Mesangial cell (primary cell): ENCODE measurements at places on chromosomes 5 and 9. TPM values are rescaled to one million over a fixed set of nuclear protein-coding genes. Genes with fewer than 3 reads are reported as not detected.

DMRTA1 gene
- total RNA-seq, result 1.3 and 1.9 TPM in 2 replicates

CBY3 gene
- total RNA-seq, result 0.81 TPM in 1 of 2 replicates, not detected in the other

HAPLN1 gene
- total RNA-seq, result 0.49 and 0.76 TPM in 2 replicates

SEMA4D gene
- 5.9 and 23.7 TPM in 2 replicates for total RNA-seq

DBH gene
- not detected in 2 replicates for total RNA-seq

TMEM252 gene
- total RNA-seq, result not detected in 2 replicates

LARP1 gene
- 114 and 130 TPM in 2 replicates for total RNA-seq

NR2F1-AS1 gene
- 6.5 and 11.0 TPM in 2 replicates for total RNA-seq

PCDHA1 gene
- under 0.01 and 0.16 TPM in 2 replicates for total RNA-seq

GRXCR2 gene
- total RNA-seq, result not detected in 2 replicates

ENTREP1 gene
- total RNA-seq, result 0.49 and 1.3 TPM in 2 replicates

ZNF879 gene
- total RNA-seq, result 0.49 and 2.4 TPM in 2 replicates

MYMK gene
- not detected in 2 replicates for total RNA-seq

GFI1B gene
- total RNA-seq, result not detected in 2 replicates

LYSMD3 gene
- total RNA-seq, result 6.5 and 6.7 TPM in 2 replicates

SNCAIP gene
- total RNA-seq, result 0.81 and 5.2 TPM in 2 replicates

OTP gene
- not detected in 2 replicates for total RNA-seq

RANBP3L gene
- total RNA-seq, result not detected in 2 replicates

PCDHGB4 gene
- total RNA-seq, result 4.2 and 7.1 TPM in 2 replicates

PRR16 gene
- total RNA-seq, result 0.25 and 0.98 TPM in 2 replicates

QRFP gene
- not detected in 2 replicates for total RNA-seq

AGXT2 gene
- not detected in 2 replicates for total RNA-seq

ACO1 gene
- 42.4 and 71.9 TPM in 2 replicates for total RNA-seq

TEX48 gene
- total RNA-seq, result not detected in 2 replicates

GRIA1 gene
- total RNA-seq, result not detected in 2 replicates

CDKN2B gene
- 17.6 and 21.8 TPM in 2 replicates for total RNA-seq

ORM1 gene
- not detected in 2 replicates for total RNA-seq

SMIM32 gene
- total RNA-seq, result not detected in 2 replicates

PGM5 gene
- total RNA-seq, result not detected in 2 replicates

CCNI2 gene
- 0.38 and 1.1 TPM in 2 replicates for total RNA-seq

SLC46A2 gene
- total RNA-seq, result not detected in 2 replicates

CRAT gene
- total RNA-seq, result 36.7 and 71.2 TPM in 2 replicates

TUSC1 gene
- 18.6 and 31.4 TPM in 2 replicates for total RNA-seq

CDHR2 gene
- not detected in 2 replicates for total RNA-seq

MSMP gene
- not detected in 2 replicates for total RNA-seq

DMRT1 gene
- under 0.01 and 0.16 TPM in 2 replicates for total RNA-seq
